ENCODE measurements at places on chromosomes 11 and 22. TPM values are rescaled to one million over a fixed set of nuclear protein-coding genes. Genes with fewer than 3 reads are reported as not detected.

- DNase-seq, result no peak
These were observed 7.3 kb downstream of the GRAP2 start for GRCh38 chr22:39908136-39908535.

The AGBL2 gene
- total RNA-seq, result 8.2 TPM

GRCh38 chr11:120198787-120199469 is 11.9 kb upstream of the OAF start:
- DNase-seq, result no peak

The LDLRAD3 gene
- total RNA-seq, result 1.4 TPM

Data from T-helper 17 cell (primary cell).